ENCODE measurements at places on chromosomes 4 and X.

GRCh38 chr4:21571100-21571499 lies 377.5 kb downstream of the KCNIP4 start:
- DNase-seq, result no peak

GRCh38 chrX:129997086-129997485 lies 14.7 kb downstream of the BCORL1 start:
- peak; percentile 43 for DNase-seq

DNA sequence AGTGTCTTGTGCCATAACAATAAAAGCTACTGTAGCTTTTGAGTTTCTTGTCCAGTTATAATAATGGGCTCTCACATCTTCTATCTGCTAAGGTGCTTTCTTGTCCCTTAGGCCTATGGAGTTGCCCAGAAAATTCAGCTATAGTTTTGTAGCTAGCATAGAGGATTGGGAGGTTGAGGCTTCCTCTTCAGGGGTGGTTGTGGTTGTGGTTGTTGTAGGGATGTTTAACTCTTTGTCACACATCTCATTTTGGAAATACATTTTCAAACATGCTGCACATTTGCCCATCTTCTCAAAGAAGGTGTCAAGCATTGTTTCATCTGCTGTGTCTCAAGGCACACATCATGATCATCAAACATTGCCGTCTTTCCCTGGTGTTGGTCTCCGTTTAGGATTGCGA lies 65.0 kb downstream of the ATXN3L start:
- DNase-seq, result no peak

- DNase-seq, result no peak
Observed at GRCh38 chrX:24332878-24333277, 19.0 kb upstream of the SUPT20HL2 start.

DNA sequence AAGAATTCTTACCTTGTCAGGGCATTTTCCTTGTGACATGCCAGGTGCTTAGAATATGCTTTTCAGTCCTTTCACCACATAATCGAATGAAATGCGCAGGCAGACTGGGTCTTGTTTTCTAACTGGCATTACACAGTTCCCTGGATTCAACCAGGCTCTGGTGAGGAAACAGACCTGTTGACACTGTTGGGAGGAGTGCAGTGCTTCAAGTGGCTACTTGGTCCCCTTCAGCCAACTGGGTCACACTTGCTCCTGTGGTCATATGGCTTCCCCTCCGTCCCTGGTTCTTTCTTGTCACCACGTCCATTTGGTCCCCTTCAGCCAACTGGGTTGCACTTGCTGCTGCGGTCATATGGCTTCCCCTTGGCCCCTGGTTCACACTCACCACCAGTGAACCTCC lies 9.7 kb downstream of the SMIM20 start:
- no peak for DNase-seq

GRCh38 chr4:16745887-16746286 lies 152.6 kb downstream of the LDB2 start:
- no peak for DNase-seq

DNA sequence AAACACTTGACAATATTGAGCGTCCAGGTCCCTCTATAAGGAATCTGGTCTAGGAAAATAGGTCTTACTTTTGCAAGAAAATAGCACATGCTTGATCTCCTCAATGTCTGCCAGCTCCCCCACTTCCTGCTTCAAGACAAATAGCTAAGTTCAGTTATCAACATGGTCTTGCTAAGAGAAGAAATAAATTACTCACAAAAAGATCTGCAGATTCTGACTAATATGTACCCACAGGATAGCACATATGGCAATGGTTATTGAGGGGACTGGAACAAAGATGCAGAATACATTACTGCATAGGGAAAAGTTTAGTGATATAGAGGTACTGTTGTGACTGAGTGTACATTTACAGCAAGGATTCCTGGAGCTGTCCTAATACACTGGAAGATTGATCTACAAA lies 457.5 kb upstream of the GRID2 start:
- DNase-seq, result no peak

GRCh38 chr4:141642063-141642462 lies 5.7 kb downstream of the IL15 start:
- peak; percentile 68 for DNase-seq

DNA sequence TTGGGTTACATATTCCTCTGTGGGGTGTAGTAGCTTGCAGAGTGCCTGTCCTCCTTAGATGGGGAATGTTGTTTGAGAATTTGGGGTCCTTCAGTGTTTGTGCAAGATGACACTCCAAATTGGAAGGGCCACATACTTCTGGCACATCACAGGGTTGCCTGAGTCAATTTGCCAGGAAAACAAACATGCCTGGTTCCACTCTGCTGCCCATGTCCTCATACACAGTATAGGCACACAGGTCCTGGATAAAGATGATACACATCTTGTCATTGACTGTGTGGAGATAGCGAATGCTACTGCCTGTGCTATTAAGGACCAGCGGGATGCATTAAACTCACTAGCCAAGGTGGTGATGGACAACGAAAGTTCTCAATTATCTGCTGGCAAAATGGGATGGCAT lies 11.2 kb upstream of the LAP3 start:
- no peak for DNase-seq

DNA sequence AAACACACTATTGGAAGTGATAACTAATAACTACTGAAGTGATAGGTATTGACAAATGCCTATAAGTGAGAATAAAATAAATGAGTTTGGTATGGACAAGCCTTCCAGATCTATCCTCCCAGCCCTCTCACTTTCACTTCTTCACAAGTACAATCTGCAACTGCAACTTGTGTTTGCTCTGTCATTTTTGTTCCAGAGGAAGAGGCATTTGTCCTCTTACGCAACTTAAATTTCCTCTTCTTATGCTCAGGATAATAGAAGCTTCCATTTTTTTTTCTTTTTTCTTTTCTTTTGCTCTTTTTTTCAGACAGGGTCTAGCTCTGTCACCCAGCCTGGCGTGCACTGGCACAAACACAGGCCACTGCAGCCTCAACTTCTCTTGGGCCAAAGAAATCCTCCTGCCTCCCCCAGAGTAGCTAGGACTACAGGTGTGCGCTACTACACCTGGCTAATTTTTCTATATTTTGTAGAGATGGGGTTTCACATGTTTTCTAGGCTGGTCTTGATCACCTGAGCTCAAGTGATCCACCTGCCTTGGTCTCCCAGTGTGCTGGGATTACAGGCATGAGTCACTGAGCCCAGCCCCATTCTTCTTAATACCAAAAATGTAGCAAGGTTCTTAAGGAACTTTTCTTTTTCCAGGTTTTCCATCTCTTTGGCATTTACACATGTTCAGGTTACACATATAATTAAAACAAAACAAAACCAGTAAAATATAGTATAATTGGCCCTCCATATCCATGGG lies 73.1 kb downstream of the PDGFC start:
- peak; percentile 92 for DNase-seq
